ENCODE measurements at places on chromosomes 3 and 15. TPM values are rescaled to one million over a fixed set of nuclear protein-coding genes. Genes with fewer than 3 reads are reported as not detected.

DNA sequence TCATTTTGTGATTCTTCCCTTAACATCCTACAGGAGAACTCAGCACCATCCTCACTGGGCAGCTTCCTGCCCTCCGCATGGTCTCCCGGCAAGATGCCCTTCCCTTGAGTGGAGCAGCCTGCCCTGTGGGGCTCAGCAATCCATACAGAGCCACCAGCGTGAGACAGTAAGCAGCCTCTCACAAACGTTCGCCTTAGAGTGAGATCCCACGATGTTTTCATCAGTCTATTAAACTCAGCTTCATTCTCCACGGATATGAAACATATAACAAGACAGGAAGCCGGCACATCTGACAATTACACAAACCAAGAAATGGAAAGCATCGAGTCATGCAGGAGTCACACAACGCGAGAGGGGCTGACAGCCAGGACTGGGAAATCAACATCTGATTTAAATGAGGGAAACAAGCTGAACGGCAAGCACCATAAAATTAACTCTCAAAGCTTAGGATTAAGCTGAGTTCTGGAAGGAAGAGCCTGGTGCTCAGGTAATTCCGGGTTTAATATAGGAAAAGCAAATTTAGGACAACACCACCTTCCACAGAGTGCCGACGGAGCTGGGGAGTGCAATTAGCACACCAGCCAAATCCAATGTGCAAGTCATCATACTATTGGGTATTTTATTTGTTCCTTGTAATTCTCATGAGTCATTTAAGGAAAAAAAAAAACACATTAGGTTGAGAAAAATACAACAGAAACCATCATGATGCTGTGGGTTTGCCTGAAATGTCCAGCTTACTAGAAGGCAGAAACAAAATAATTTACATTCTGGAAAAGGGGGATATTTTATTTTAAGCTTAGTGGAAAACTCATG is 272.0 kb downstream of the OCA2 start:
- no peaks in the 10 kb centered on the region for H3K36me3 ChIP-seq
- H3K4me3 ChIP-seq: no peak overlapping the region
- no peaks in the 10 kb centered on the region for H3K4me1 ChIP-seq
- no peaks in the 10 kb centered on the region for H3K27me3 ChIP-seq
- no peak overlapping the region for H3K27ac ChIP-seq

- H3K27me3 ChIP-seq: no peaks in the 10 kb centered on the region
- no peaks in the 10 kb centered on the region for H3K36me3 ChIP-seq
- H3K4me3 ChIP-seq: no peak overlapping the region
- H3K4me1 ChIP-seq: no peaks in the 10 kb centered on the region
- H3K27ac ChIP-seq: no peak overlapping the region
These were observed 21.1 kb downstream of the C3orf62 start for GRCh38 chr3:49255718-49256511.

- no peaks in the 10 kb centered on the region for H3K36me3 ChIP-seq
- peaks cover 6% of the 10 kb centered on the region for H3K4me1 ChIP-seq
- H3K27ac ChIP-seq: no peak overlapping the region
- no peak overlapping the region for H3K4me3 ChIP-seq
These were observed 42.9 kb downstream of the PML start for GRCh38 chr15:74037171-74038117.

Gene SAMD7
- not detected for total RNA-seq

All from neural progenitor cell (in vitro differentiated cells).